ENCODE measurements at places on chromosomes 3 and 15.

DNA sequence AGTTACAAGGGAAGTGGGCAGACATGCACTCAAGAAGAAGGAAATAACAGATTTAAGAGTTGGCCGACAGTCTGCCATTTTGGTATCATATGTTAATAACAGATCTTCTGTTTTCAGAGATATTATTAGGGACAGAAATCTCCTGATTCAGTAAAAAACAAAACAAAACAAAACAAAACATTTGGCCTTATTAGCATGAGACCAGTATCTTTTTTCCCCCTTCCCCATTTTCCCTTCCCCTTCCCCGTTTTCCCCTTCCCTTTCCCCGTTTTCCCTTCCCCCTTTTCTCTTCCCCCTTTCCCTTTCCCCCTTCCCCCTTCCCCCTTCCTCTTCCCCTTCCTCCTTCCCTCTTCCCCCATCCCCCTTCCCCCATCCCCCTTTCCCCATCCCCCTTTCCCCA lies 39.4 kb downstream of the BBS4 start:
- DNase-seq: no peak

- peak; percentile 18 for DNase-seq
These were observed 121.1 kb downstream of the OXSM start for GRCh38 chr3:25910997-25911396.

DNA sequence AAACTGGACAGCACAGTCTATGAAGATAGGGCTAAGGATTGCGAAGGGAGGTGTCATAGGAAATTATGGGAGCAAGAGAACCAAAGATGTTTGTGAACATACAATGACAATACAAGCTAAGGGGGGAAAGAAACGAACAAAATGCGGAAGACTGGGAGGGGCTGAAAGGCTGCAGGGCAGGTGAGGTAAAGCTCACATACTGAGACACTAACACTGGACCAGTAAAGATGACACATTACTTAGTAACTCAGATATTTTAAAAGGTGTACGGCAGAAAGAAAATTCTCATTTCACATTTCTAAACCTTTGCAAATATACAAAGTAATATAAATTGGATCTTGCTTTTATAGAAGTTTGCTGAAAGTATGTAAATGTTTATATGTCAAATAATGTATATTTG lies 10.1 kb downstream of the CLDND1 start:
- no peak for DNase-seq

DNA sequence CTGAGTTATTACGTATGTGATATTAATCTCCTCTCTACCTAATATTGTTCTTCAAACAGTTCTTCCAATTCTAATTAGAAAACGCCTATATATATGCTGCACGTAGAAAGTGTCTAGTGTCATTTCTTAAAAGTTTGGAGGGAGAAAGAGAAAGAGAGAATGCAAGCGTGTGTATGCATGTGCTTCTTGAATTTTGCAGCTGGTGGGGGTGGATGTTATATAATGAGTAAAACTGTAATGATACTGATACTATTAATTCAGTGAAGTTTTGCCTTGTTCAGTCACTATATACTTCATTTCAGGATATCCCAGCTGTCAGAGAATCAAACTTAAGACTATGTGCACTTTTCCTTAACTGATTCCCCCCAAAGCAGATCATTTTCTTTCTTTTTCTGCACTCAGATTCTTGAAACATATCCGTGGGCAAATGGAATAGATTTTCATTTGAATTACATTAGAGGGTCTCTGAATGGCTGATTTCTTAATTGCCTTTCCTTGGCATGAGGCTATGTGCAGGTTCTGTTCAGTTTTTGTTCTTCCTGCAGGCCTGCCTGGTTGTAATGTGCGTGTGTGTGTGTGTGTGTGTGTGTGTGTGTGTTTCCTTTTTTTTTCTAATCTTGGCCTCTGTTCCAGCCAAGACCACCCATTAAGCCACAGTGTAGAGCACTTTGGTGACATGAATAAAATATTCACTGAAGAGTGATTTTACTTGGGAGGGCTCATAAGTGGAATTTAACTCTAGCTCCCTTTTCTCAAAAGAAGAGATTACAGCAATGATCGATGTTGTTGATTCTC lies 617.5 kb downstream of the RBMS3 start:
- DNase-seq: no peak

DNA sequence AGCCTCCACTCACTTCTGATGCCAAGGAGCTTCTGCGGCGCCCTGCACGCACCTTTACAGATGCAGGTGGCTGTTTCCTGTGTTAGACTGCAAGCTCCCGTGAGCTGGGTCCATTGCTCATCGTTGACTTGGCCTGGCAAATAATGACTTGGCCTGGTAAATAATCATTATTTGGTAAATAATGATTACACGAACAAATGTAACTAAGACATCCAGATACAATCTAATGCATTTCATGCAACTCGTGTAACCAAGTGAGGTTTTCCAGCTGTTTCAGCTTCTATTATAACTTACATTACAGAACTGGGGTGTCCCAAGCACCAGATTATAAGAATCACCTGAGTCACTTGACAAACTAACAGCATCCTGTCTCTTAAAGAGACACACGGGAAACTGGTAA lies 92.1 kb upstream of the BHLHE40 start:
- no peak for DNase-seq

DNA sequence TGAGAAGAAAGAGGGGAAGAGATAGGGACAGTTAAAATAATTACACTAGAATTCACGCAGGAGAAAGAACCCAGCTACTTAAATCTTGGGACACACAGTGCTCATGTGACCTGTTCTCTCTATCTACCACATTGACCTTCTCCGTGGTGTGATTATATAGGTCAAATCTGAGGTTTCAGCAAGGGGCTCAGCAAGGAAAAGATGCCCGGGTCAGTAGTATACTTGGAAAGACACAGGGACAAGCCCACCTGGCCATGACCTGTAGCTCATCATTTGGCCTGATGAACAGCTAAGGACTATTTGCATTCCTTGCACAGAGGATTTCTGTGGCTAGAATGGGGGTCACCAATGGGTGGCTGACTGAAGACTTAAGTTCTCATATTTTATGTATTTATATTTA lies 71.9 kb downstream of the SSR3 start:
- DNase-seq: no peak

- DNase-seq: no peak
These were observed 32.9 kb upstream of the SKOR1 start for GRCh38 chr15:67792250-67792942.

GRCh38 chr3:146948186-146948585 lies 343.0 kb upstream of the PLSCR5 start:
- no peak for DNase-seq

GRCh38 chr3:54345847-54346375 lies 223.6 kb downstream of the CACNA2D3 start:
- no peak for DNase-seq

DNA sequence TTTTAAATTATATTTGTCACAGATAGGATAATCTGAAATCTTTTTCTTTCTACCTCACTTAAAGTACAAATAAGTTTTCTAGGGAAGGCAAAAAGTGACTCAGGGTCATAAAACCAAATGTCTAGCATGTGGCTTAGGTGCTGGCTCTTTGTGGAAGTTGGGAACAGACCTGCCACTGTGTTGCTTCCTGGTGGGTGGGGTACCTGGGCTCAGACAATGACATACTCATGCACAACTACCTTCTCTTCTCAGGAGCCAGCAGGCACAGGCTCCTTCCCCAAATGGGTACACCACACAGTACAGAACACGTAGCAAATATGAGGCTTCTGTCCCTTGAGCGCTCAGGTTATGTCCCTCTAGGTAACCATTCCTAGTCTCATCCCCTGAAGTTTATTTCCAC lies 40.1 kb upstream of the MUC13 start:
- no peak for DNase-seq

- DNase-seq: peak; percentile 81
These were observed 61.5 kb downstream of the IQSEC1 start for GRCh38 chr3:13011573-13012220.

Measured in activated CD4-positive, alpha-beta T cell treated with anti-CD3 and anti-CD28 coated beads for 4 hours (primary cell).